ENCODE measurements at places on chromosomes 2 and 18.
A peak's percentile ranks its signal among the peaks of the same experiment; 100 is the strongest.

DNA sequence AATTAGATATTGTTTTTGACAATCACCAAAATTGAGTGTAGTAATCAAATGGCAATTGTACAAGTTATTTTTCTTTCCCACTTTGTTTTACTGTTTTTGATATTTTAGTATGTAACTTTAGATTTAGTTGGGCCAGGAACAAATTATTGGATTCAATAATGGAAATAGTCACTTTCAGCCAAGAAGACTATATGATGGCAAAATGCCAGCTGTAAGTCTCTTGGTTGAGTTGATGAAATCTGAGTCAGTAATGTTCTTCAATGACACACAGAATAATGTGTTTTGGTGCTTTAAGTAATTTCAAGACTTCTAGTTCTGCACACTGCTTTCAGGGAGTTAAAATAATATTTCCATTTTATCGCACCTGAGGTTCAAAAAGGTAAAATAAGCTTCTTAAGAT is 2022.0 kb upstream of the CELF4 start:
- DNase-seq, result no peak

DNA sequence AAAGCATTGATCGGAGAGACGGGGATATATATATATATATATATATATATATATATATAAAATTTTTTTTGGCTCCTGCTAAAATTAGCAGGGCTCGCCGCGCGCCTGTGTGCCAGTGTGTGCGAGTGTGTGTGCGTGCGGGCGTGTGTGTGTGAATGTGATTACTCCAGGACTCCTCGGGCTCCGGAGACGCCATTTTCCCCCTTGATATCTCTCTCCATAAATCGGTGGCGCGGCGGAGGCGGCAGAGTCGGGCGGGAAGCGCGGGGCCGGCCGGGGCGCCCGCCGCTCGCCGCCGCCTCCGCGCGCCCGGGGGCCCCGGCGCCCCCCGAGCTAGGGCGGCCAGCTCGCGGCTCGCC is 795 bp upstream of the SETBP1 start:
- peak; percentile 46 for DNase-seq

DNA sequence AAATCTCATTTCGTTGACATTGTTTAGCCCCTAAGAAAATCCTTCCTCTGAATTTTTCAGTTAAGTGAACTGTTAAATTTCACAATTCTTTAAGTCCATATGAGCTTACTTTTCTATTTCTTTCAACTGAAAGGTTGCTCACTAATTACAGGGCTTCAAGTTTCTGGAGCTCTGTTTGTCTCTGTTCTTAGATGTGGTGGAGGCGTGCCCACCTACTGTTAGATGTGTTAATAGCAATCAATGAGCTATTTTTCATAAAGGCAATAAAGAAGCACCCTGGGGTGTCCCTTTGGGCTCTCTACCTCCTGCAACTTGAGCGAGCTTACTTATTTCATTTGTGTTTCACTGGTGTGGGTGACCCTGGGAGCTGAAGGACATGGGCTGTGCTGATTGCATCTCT is 25.0 kb downstream of the CREG2 start:
- no peak for DNase-seq

- DNase-seq, result no peak
Observed at GRCh38 chr2:143581134-143581533, 451.9 kb downstream of the ARHGAP15 start.

- no peak for DNase-seq
Observed at GRCh38 chr2:129868151-129868550, 111.3 kb upstream of the RAB6C start.

- DNase-seq, result no peak
Observed at GRCh38 chr2:108993095-108993937, 4.3 kb upstream of the EDAR start.

DNA sequence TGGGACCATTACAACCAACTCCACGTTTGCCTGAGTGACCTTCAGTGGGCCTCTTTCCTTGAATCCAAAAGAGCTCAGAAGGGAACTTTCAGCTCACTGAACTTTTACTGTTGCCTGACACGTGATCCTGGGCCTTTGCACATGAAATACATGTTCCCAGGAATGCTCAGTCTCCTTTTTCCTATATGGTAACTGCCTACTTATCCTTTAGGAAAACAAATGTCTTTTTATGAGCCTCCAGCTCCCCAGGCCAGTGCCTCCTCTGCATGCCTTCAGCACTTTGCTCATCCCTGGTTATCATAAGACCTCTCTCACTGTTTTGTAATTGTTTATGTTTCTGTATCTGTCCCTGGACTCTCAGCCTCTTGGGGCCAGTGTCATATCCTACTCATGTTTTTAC is 5.1 kb downstream of the PLA2R1 start:
- DNase-seq, result no peak

- no peak for DNase-seq
Observed at GRCh38 chr2:142502402-142502801, 371.6 kb upstream of the LRP1B start.

- no peak for DNase-seq
Observed at GRCh38 chr2:58606799-58607198, 365.7 kb upstream of the FANCL start.

DNA sequence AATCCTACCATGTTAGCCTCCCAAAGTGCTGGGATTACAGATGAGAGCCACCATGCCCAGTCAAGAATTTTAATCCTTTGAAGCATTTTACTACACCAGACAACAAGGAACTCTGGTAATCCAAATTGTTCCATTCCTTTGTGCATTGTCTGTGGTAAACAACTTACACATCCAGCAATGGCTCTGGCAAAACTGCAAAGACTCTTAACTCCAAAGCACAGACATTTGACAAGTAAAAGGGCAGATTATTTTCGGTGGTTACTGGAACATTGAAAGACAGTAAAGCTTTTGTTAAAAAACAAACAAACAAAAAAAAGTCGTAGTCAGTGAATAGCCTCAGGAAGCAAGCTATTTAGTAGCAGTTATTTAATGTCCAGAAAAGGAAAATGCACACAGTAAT is 33.2 kb upstream of the RMND5A start:
- no peak for DNase-seq

- DNase-seq, result no peak
Observed at GRCh38 chr2:26756337-26756736, 7.7 kb upstream of the SLC35F6 start.

DNA sequence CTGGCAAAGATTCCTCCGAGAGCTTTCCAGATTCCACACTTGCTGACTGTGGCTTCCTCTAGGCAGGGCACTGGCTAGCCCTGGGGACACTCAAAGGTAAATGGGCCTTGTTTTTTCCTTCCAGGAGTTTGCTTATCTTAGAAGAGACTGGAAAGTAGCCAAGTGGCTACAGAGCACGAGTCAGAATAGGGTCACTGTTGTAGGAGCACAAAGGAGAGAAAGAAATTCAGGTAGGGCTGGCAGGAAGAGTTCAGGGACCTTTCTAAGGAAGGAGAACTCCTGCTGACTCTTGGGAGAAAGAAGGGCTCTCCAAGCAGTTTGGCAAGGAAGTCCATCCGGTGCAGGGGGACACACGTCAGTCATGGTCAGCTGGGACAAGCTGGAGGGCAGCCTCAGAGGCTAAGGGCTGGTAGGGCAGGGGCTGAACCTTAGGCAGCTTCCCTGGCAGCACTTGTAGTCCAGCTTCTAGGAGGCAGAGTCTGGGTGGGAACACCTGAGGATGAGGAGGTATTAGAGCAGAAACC is 39.5 kb downstream of the NIFK start:
- DNase-seq, result no peak

DNA sequence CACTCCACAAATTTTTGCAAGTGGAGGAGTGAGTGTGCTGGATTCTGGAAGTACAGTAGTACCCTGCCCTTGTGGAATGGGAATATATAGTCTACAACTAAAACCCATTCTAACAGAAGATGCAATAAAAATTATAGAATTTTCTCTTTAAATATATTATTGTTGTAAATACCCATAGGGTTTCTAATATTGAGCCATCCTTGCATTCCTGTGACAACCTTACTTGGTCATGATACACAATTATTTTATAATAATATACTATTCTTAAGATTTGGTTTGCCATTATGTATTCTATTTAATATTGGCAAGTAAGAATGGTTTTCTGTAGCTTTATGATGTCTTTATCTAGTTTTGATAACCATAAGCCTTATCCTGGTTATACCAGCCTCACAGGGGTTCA is 52.2 kb downstream of the EML6 start:
- DNase-seq, result no peak

DNA sequence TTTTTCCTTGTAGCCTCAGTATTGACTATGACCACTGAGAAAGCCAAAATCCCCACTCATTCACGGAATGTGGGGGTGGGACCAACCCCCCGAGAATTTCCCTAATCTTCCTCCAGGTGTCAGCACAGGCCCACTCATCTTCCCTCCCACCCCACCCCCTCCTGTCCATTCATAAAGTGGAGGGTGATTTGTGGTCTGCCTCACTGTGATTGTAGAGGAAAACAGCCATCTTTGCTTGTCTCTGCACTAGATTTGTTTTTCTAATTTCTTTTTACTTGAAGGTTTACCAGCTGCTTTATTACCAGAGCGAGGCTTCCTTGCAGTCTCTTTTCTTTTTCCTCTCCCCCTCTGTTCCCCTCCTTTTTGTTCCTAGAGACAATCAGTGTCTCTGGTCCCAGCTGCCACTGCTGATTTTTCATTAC is 171.8 kb downstream of the ICOS start:
- peak; percentile 37 for DNase-seq

DNA sequence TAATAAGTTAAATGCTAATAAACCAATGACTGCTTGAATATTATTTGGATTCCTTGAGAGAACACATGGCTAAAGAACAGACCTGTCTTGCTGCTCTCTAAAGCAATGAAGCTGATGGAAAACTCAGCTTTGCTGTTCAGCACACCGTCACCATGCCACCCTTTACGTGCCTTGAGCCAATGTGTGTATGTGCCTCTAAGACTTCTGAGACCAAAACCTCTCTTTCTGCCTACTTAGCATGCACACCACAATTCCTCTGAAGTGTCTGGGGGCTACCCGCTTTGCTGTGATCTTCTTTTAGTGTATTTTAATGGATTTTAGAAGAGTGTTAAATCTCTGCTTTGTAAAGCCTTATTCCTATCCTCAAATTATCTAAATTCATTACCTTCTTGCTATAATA is 345.0 kb downstream of the DPP10 start:
- no peak for DNase-seq

GRCh38 chr2:6627316-6627715 is 238.4 kb downstream of the CMPK2 start:
- no peak for DNase-seq

- DNase-seq, result peak; percentile 60
Observed at GRCh38 chr2:20223407-20224163, 1.3 kb downstream of the SDC1 start.

- no peak for DNase-seq
Observed at GRCh38 chr18:40558706-40559392, 1396.2 kb upstream of the PIK3C3 start.

- DNase-seq, result no peak
Observed at GRCh38 chr18:29060349-29060748, 883.4 kb upstream of the CDH2 start.

GRCh38 chr2:88865801-88866371 is 174.4 kb downstream of the RPIA start:
- no peak for DNase-seq

DNA sequence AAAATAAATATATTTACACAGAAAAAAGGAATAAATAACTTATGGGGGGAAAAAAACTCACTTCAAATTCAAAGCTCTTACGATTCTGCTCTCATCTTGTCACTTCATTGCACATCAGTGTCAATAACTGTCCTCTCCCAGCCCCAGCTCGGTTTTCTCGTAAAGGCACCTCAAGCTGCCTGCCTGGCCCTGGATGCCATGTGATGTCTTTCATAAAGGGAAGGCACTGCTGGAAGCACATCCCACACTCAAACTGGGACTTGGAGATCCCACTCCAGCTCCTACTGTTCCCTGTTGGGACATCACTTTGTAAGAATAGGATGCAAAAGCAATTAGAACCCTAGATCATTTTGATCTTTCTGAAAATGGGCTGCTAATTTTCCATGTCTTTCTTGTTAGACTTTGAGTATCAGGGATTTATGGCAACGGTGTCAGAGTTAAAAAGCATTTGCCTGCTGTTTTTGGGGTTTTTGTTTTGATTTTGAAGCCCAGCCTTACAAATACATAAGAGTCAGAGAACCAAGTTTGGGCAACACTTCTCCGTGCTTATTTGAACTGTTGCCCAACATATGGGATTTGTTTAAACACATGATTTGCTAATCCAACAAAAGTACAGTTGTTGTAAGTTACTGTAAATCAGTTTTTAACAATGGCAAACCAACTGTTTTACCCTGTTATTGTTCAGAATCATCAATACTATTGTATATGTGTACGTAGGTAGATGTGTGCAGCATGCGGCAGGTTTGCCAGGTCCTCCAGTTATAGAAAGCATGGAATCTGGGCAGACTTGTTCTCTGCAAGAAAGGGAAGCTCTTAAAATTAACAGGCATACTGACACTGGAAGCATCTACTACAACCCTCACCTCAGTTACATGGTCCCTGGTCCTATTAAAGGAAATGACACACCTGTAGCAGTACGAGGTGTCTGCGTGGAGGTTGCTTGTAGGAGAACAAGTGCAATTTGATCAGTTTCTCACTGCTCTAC is 20.6 kb downstream of the SERTAD2 start:
- peak; percentile 50 for DNase-seq

GRCh38 chr2:37676274-37676673 is 4.8 kb upstream of the CDC42EP3 start:
- no peak for DNase-seq

DNA sequence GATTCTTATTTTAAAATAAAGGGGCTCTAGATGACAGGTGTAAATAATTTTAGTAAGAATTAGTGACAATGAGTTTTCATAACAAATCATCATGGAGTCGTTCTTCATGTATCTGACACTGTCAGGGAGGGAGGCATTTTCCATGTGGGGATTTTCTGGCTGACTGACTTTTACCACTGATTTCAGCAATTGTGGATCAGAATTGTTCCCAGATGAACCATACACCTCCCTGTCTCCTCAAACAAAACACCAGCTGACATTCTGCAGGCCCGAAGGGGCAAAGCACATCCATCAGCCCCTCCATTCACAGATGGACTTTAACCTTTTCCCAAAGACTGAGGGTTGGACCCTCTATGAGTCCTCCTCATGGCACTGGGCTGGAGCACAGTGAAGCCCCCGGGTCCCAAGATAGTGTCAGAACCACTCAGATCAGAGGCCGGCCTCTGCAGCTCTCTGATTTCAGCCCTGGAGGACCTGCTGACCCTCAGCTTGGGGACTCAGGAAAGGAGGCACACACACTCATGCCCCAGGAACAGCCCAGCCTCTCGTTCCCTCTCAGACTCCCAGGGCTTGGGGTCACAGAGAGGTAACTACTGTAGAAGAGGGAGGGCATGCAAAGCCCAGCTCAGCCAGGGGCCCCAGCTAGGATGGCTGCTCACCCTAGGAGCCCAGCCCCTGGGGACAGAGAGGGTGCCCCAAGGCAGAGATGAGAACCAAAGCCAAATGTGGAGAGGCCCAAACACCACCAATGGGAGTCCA is 43.2 kb upstream of the LOXHD1 start:
- no peak for DNase-seq

DNA sequence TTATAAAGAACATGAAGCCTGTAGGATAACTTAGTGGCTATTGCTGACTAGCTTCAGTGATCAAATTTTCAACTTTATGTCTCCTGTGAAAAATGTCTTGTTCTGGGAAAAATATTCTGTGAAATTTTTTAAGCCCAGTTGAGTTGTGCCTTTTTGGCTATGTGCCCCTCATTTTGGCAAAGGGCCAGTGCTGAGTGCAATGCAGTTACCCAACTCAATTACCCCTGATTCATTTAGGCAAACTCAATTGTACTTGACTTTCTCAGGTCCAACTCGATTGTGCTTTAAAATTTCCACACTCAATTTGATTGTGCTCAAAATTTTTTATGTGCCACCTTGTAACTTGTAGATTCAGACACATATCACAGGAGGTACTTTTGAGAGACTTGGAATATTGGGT is 548.8 kb upstream of the NRP2 start:
- no peak for DNase-seq

GRCh38 chr2:178256382-178257042 is 62.2 kb downstream of the OSBPL6 start:
- DNase-seq, result no peak

- no peak for DNase-seq
Observed at GRCh38 chr2:114005110-114005783, 115.4 kb downstream of the ACTR3 start.

Measured in AG08395 (cell line).